Activated CD8-positive, alpha-beta memory T cell treated with anti-CD3 and anti-CD28 coated beads, Interleukin-2, amount 50 U/mL, for 4 hours (primary cell): ENCODE measurements at places on chromosomes 3 and 15.
A peak's percentile ranks its signal among the peaks of the same experiment; 100 is the strongest.

DNA sequence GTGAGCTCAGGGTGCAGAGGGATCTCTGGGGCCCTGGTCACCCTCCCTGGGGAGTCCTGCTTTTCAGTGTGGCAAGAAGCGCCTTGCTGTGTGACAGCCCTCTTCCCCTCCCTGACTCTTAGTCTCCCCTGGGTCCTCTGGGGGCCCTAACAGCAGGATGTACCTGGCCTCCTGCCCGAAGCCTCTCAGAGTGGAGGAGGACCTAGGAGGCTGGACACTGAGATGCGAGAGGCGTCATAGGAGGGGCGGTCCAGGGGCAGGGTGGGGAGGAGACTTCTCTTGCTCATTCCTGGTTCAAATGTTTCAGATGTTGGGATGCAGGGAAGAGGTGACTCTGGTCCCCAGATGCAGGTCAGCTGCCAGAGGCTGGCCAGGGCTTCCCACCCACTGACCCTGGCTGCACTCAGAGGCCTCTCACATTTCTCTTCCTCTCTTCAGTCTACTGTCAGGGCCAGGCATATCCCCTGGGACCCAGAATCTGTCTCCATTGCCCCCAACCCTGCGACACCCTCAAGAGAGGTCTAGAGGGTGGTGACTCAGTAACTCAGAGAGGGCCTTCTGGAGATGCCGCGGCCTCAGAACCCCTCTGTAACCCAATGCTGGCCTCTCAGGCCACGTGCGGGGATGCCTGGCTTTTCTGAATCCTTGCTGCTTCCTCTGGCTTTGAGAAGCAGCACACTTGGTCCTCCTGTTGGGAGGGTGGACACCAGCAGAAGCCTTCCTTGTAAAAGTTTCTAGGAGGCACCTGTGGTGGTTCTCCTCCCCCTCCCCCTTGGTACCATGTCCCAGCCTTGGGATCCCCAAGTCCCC, 25.9 kb downstream of the SNX33 start:
- no peak for DNase-seq

- DNase-seq, result no peak
These were observed 39.3 kb downstream of the ITGB5 start for GRCh38 chr3:124847863-124848262.

DNA sequence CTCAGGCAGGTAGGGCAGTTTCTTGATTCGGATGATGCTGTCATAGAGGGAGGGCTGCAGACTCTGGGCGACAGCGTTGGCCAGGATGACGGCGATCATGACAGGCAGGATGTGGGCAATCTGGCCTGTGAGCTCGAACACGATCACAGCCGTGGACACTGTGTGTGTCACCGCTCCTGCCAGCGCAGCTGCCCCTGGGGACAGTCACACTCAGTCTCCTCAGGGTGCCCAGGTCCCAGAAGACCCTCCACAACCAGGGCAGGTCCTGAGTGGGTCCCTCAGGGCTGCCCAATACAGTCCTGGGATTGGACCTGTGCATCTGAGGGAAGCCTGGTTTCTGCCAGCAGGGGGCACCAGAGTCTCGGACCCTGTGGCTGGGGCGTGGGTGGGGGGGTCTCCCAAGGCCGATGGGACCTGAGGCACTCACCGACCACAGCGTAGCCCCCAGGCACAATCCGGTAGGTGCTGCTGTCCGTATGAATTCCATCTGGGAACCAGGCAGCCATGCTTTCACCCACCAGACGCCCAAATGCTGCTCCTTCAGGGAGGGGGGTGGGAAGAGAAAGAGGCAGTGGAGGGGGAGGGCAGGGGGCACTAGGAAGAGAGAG, 7.2 kb downstream of the CLCN2 start:
- peak; percentile 73 for DNase-seq

GRCh38 chr3:3998140-3998922, 199.1 kb downstream of the LRRN1 start:
- no peak for DNase-seq

GRCh38 chr15:76533060-76533820, 196.7 kb downstream of the ISL2 start:
- no peak for DNase-seq

DNA sequence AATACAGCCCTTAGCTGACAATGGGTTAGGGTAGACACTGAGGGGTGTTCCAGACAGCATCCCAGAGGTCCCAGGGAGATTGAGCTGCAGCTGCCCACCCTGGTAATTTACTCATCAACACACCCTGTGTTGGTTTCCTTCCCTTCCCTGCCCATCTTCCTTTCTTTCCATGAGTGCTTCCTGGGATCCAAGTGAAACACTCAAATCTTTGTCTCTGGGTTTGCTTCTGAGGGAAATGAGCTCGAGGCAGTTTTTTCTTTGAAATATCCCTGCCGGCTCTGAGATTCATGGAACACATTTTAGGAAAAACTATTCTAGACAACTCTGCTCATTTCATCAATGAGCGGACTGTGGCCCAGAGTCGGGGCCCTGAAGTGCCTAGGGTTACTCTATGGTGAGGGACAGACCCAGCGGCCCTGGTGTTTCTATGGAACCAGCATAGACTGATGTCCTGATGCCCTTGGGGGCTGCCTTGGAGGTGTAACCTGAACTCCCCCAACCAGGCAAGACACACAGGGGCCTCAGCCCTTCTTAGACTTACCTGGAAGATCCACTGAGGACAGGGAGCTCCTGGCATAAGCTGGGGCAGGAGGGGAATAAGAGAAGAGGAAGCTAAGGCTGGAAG, 14.9 kb upstream of the CSRNP1 start:
- DNase-seq, result no peak

GRCh38 chr3:148211725-148212124, 486.0 kb upstream of the AGTR1 start:
- DNase-seq, result no peak

- DNase-seq, result no peak
These were observed 3.2 kb downstream of the SENP7 start for GRCh38 chr3:101509811-101510210.

- DNase-seq, result peak; percentile 24
These were observed 319.9 kb upstream of the ICE2 start for GRCh38 chr15:60798821-60799220.

DNA sequence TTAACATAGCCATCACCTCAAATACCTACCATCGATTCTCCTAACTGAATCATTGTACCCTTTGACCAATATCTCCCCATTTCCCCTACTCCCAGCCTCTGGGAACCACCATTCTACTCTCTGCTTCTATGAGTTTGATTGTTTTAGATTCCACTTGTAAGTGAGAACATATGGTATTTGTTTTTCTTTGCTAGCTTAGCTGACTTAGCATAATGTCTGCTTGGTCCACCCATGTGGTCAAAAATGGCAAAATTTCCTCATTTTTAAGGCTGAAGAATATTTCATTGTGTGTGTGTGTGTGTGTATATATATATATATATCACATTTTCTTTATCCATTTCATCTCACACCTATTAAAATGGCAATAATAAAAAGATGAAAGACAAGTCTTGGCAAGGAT, 469.3 kb downstream of the FHIT start:
- DNase-seq, result no peak

GRCh38 chr3:61347981-61348380, 96.7 kb upstream of the FHIT start:
- no peak for DNase-seq

- DNase-seq, result no peak
These were observed 283.1 kb upstream of the UBE2E2 start for GRCh38 chr3:22920006-22920405.

- DNase-seq, result no peak
These were observed 33.0 kb downstream of the KBTBD8 start for GRCh38 chr3:67030785-67031740.

- DNase-seq, result no peak
These were observed 870.3 kb downstream of the NAALADL2 start for GRCh38 chr3:175729466-175729865.

GRCh38 chr3:124962403-124962940, 27.9 kb upstream of the MUC13 start:
- DNase-seq, result no peak

DNA sequence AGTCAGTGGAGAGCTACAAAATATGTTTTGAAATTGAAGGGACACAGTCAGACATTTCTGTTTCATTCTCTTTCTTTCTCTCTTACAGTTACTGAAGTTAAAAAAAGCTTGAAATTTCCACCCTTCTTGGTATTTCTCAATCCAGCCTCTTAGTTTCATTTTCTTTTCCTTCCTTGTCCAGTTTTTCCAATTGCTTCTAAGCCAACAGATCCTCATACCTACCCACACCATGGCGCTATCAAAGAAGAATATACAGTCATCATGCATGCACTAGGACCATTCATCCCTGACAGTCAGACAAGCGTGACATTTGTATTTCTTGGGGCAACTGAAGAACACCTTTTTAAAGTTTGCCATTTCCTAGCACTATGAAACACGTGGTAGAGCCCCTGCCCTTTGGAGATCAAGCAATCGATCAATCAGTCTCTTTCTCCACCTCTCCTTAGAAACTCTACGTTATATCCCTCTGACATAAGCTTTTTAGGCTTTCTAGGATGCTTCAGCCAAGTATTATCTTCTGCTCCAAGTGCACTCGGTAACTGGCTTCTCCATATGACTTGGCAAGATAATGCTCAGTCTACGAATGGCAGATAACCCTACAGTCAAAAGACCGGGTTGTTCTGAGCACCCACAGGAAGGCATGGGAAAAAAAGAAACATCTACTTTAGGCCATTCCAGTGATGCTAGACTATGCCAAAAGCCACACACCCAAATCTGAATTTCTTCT, 65.4 kb downstream of the FBN1 start:
- DNase-seq, result no peak

- no peak for DNase-seq
These were observed 171.2 kb downstream of the KCNMB2 start for GRCh38 chr3:178707311-178708031.

GRCh38 chr3:30113906-30114305, 492.5 kb upstream of the TGFBR2 start:
- DNase-seq, result no peak

GRCh38 chr3:31953091-31953490, 28.0 kb downstream of the OSBPL10 start:
- no peak for DNase-seq

DNA sequence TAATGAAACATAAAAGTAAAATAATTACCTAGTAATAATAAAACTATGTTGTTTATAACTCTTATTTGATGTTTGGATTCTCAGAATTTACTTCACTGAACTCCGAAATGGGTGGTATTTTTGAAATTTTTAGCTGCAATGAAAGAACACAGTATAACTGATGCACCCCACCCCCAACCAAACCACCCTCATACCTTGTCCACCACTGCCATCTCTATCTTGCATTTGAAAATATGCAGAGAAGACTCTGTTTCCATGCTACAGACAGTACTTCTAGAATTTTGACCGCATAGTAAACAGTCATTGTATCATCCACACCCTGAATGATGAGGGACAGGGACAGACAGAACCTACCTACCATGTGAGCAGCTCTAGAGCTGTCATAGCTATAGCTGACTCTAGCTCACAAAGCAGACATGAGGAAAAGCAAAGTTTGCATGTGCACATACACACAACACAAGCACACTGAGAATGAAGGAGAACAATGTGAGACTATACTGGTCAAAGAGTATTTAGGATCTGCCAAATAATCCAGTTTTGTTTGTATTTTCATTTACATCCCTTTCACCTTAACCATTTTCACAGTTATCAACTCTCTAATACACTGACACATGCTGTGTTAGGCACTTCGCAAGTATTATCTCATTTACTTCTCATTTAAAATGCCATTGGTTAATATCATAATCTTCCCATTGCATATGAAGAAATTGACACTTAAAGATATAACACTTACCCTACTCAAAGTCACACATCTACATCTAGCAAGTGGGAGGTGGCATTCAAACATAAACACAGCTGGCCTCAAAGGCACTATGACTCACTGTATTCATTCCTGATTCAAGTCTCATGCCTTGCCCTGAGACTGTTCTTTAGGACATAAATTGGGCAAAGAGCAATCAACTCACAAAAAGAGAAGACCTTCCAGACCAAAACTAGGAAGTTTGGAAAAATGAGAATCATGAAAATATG, 1014.7 kb upstream of the CFAP20DC start:
- no peak for DNase-seq

- no peak for DNase-seq
These were observed 291.0 kb downstream of the TBL1XR1 start for GRCh38 chr3:176906046-176906905.

DNA sequence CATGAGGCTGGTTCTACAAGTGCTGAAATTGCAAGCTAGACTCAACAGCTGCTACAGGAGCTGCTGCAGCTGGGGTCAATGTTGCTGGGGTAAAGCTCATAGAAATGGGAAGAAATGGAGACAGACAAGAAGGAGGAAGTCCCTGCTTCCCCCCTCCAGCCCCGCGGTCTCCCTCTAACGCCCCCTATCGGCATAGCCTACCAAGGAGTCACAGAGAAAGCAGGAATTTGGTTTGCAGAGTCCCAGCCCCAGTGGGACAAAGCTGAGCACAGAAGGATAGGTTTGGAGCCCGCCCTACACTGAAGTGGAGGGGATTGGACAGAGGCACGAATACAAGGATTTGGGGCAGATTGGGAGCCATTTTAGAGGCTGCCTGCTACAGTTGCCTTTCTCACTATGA, 176.9 kb upstream of the ANKRD28 start:
- no peak for DNase-seq

DNA sequence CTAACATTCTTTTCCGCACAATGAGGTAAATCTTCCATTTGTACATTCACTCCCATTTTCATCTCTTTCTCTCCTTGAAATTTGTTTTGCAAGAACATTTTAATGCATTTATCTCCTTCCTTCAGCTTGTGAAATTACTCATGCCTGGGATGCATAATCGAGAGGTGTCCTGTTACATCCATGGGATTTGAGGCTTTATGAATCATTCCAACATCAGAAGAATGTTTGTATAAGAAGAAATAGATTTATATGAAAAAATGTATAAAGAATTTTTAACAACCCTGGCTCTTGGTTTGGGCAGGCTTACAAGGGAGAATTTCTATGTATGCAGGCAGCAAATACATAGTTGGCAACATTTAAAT, 93.2 kb upstream of the MBNL1 start:
- DNase-seq, result no peak

- DNase-seq, result no peak
These were observed 16.6 kb upstream of the CX3CR1 start for GRCh38 chr3:39296197-39297077.
